CD4-positive, alpha-beta T cell treated with Interleukin-17A for 4 hours (primary cell): ENCODE measurements at places on chromosomes 1 and 21.

DNA sequence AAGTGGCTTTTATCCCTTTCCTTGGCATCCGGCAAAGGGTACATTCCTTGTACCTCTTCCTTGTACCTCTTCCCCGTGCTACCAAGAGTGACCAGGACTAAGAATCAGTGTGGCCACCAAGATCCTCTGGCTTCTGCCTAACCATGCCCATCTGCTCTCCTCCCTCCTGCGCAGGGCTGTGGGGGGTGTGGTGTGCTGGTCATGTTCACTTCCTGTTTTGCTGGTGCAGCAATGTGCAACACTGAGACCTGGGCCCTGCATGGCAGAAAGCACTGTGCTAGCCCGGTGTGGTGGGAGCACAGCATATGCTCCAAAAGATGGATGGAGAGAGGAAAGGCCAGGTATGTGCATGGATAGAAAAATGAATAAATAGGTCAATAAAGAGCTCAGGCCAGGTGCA, 33.3 kb upstream of the TENT5C start:
- peak; percentile 52 for DNase-seq

GRCh38 chr1:58881471-58881994, 97.7 kb upstream of the JUN start:
- no peak for DNase-seq

- DNase-seq, result no peak
Measured at GRCh38 chr1:204198348-204199340, 2.4 kb upstream of the KISS1 start.

DNA sequence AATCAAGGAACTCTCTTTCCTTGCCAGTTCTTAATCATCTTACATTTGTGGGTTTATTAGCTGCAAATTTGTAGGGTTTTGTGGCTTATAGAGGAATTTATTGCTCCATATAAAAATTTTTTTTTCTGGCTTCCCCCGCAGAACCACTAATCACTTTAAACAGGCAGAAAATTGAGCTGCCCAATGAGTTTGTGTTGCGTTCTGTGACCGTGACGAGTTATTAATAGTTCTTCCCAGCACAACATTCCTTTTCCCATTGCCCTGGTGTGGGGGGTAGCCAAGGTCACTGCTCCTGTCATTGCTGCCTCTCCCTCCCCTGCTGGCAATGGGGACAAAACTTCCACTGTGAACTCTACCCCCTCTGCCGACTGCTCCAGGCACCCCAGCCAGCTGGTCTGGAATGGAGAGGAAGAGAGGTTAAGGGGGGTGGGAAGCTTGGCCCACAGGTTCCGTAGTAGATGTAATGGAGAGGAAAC, 55.1 kb downstream of the UBE2T start:
- no peak for DNase-seq

DNA sequence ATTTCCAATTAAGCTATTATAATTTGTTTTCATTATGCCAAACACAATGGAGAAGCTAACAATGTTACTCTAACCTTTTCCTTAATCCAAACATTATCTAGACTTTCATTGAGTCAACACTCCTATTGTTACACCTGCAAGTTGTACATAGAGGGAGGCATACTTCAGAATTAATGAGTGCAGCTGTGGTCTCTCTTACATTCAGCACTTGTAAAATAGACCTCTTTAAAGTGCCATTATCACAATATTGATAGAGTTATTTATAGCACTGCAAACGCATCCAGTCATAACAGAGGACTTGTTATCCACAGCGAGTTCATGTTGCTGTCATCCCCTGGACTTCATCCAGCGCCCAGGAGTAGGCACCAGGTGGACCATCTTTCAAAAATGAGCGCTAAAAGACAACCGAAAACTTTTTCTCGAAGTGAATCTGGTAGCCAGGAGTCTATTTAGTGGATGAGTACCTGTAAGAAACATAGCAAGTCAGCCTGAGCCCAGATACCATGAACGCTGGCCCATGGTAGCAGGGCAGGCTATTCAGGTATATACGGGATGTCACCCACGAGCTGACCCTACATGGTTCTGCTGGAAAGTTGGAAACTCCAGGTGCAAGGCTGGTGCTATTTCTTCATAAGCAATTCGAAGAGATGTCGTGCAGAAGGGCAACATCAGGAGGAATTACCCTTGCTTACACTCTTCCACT, 70.6 kb upstream of the NFIA start:
- DNase-seq, result no peak

- no peak for DNase-seq
Measured at GRCh38 chr1:118918940-118919259, 69.2 kb downstream of the TBX15 start.

DNA sequence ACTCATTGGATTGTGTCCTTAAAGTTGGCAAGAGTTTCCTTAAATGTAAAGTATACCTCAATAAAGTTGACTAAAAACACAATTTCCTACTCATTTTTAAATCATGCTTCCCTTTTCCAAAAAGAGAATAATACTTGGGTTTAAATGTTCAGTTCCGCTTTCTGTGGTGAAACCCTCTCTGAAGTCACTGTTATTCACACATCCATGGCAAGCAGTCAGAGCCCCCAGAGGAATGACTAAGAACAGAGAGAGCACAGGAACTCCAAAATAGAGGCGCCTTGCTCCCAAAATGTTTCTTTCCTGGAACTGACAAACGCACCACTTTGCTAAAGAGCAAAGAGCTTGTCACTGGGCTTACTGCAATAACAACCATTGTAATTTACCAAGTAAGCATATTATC, 142.5 kb downstream of the TIAM1 start:
- no peak for DNase-seq

- no peak for DNase-seq
Measured at GRCh38 chr1:38088366-38088765, 41.8 kb upstream of the POU3F1 start.

DNA sequence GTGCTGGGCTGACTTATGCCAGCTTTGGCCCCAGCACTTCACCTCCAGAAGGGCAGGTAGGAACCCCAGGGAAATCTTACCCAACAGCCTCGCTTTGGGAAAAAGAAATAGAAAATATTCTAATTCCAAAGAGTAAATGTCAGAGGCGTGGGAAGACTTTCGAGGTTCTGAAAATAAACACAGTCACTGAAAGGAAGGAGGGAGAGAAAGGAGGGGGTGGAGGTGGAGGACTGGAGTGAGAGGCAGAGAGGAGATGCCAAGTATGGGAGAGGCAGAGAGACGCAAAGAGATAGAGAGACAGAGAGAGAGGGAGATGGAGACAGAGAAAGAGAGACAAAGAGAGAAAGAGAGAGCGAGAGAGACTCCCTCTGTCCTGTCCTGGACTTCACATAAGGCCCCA, 395.0 kb downstream of the PTPRU start:
- DNase-seq, result no peak

GRCh38 chr1:244958593-244958992, 94.2 kb upstream of the HNRNPU start:
- DNase-seq, result no peak

GRCh38 chr21:35226968-35227744, 178.1 kb upstream of the RUNX1 start:
- peak; percentile 60 for DNase-seq

GRCh38 chr1:246092136-246092535, 414.9 kb downstream of the SMYD3 start:
- no peak for DNase-seq

DNA sequence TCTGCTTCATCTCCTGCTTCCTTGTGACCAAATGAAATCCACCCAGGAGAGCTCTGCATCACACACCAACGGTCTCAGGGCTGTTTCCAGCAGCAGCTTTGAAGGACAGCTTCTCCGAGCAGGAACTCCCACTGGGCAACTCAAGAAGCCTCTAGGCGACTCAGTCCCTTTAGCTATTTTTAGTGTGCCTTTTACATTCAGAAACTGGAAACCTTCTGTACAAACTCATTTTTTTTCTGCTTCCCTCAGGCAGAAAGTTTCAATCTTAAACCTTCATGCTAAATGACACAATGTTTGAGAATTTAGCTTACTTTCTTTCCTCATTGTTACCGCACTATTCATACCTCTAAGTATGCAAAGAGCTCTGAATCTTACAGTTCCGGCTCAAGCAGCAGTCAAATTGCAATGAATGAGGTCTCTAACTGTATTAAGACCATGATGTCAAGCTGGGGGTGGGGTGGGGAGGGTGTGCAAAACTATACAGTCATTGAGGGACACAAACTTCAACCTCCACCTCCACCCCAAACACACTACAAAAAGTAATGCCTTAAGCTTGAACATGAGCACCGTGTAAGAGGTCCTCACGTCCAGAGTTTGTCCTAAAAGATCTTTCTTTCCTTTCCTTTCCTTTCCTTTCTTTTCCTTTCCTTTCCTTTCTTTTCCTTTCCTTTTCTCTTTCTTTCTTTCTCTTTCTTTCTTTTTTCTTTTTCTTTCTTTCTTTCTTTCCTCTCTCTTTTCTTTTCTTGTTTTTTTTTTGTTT, 16.4 kb upstream of the TARBP1 start:
- DNase-seq, result no peak

- DNase-seq, result no peak
Measured at GRCh38 chr1:209095627-209096595, 487.6 kb upstream of the CAMK1G start.

DNA sequence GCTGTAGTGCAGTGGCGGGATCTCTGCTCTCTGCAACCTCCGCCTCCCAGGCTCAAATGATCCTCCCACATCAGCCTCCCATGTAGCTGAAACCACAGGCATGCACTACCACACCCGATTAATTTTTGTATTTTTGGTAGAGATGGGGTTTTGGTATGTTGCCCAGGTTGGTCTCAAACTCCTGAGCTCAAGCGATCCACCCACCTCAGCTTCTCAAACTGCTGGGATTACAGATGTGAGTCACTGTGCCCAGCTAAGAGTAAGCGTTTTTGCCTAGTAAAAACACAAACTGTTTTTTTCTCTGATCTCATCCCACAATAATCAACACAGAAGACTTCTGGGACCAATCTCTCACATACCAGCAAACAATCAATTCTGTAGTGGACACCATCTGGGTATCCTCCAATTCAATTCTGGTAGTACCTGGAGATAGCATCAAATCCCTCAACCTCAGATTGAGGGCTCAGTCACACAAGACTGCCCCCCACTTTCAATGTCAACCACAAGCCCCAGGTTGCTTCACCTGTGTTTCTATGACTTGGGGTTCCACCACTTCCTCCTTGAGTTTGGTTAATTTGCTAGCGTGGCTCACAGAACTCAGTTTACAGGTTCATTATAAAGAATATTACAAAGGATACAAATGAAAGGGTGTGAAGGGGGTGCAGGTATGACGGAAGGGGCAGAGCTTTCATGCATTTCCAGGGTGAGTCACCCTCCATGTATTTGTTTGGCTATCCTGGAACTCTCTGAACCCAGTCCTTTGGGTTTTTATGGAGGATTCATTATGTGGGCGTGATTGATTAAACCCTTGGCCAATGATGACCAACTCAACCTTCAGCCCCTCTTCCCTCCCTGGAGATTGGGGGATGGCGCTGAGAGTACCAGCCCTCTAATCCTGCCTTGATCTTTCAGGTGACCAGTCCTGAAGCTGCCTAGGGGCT, 40.0 kb upstream of the RHOU start:
- DNase-seq, result no peak
